Liver (tissue), 10 donors: ENCODE measurements at places on chromosomes 6 and 20. TPM values are rescaled to one million over a fixed set of nuclear protein-coding genes. Genes with fewer than 3 reads are reported as not detected.

AK9 gene
- total RNA-seq, result 5.0 TPM

PREX1 gene
- total RNA-seq, result 18.0 TPM

UBE2V1 gene
- total RNA-seq, result 29.7 TPM

EPB41L1 gene
- total RNA-seq, result 5.2 TPM

RSPH9 gene
- under 0.01 TPM for total RNA-seq

EFHC1 gene
- total RNA-seq, result 3.7 TPM

NFS1 gene
- total RNA-seq, result 51.9 TPM

RRAGD gene
- total RNA-seq, result 4.7 TPM

NOX3 gene
- total RNA-seq, result not detected

TRIM15 gene
- 2.2 TPM for total RNA-seq

HMGN4 gene
- 10.2 TPM for total RNA-seq

ARG1 gene
- 238 TPM for total RNA-seq

- no peak for DNase-seq
Measured at GRCh38 chr6:52498538-52499017, 78.3 kb downstream of the TRAM2 start.

DNA sequence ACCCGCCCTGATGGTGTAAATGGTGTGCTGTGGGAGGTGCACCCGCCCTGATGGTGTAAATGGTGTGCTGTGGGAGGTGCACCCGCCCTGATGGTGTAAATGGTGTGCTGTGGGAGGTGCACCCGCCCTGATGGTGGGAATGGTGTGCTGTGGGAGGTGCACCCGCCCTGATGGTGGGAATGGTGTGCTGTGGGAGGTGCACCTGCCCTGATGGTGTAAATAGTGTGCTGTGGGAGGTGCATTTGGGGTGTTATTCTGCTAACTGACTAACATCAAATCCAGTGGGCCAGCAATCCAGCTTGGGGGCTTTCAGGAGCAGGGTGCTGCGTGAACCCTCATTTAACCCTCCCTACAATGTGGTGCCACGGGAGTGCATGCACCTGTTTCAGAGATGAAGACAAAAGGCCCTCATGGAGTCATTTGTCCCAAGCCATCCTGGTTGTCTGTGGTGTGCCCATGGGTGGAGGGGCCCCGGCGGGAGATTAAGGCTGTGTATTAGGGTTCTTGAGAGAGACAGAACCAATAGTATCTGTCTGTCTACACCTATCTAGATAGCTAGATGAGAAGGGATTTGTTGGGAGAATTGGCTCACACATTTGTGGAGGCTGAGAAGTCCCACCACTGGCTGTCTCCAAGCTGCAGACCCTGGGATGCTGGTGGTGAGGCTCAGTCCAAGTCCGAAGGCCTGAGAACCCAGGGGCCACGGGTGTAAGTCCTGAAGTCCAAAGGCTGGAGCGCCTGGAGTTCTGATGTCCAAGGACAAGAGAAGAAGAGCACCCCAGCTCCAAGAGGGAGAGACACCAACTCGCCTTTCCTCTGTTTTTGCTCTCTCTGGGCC lies 39.2 kb downstream of the TMEM242 start:
- DNase-seq, result no peak

- DNase-seq, result no peak
Measured at GRCh38 chr20:57964011-57964862, 254.4 kb upstream of the PMEPA1 start.

GRCh38 chr20:53767206-53767930 lies 173.7 kb upstream of the ZNF217 start:
- DNase-seq, result no peak

GRCh38 chr6:111651185-111652034 lies 45.7 kb upstream of the TRAF3IP2 start:
- DNase-seq, result no peak

GRCh38 chr20:4519534-4519933 lies 202.2 kb upstream of the PRND start:
- DNase-seq, result no peak

- DNase-seq, result no peak
Measured at GRCh38 chr20:58169450-58169849, 59.0 kb downstream of the ANKRD60 start.

DNA sequence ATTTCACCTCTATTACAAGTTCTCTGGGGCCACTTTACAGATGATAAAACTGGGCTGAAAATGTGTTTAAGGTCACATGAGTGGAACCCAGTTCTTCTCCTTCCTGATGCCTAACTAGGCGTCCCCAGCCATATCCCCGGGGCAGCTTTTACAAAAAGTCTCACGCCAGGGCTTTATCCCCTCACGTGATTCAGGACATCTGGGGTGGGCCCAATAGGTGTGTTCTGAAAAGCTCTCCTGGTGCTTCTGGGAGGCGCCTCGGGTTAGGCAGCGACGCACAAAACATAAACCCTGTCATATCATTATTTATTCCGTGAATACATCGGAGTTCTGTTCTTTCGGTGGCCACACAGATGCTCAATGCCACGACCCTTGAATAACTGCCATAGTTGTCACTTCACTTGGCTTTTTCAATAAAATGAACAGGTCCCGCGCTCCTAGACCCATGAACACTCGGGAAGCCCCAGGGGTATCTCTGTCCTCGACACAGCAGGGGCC lies 32.1 kb downstream of the SF3B5 start:
- DNase-seq, result no peak

- no peak for DNase-seq
Measured at GRCh38 chr20:40422656-40423055, 266.4 kb downstream of the MAFB start.

DNA sequence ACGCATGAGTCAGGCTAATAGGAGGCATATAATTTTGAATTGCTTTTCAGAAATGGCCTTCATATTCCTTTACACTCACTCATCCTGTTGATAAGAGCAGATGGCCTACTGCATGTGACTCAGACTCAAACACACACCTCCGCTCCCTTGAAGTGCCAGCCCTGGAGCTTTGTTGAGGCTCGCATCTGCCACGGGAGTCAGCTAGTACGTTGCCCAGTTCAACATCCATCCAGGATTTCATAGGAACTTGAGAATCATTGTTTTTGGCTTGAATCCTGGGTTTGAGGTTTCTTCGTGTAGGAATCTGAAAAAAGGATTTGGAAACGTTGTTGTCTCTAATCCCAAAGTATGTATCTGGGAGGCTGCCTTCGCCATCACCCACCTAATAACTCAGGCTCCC lies 87.4 kb upstream of the JAG1 start:
- DNase-seq, result no peak

- DNase-seq, result no peak
Measured at GRCh38 chr6:98272060-98272459, 562.3 kb upstream of the POU3F2 start.

- DNase-seq, result no peak
Measured at GRCh38 chr6:43923376-43924221, 153.6 kb downstream of the VEGFA start.

DNA sequence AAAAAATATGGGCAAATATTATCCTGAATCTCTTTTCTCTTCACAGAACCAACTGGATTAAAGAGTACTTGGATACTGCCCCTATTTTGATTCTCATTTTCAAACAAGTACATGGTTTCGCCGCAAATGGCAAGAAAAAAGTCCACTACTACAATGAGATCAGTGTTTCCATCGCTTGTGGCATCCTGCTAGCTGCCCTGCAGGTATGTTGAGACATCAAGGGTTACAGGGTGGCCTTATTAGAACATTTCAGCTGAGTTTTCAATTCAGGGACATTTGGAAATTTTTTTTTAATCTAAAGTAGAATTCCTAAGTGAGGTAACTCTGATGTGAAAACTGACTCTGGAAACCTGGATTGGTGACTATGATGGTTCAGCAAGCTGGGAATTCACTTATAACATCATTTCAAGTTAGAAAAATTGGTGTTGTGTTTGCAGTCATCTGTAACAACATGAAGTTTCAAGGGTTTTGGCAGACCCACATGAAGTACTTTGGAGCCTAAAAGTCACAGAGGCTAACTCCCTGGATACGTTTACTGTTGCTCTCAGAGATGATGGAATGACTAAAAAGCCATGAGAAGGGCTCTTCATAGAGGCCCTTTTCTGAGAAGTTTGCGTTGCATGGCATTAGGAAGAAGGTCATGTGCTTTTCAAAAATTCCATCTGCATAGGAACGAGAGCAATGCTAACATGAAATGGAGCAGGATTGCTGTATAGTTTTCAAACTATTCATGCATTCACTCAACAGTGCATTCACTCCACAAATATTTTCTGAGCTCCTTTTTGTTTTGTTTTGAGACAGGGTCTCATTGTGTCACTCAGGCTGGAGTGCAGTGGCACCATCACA lies 25.5 kb downstream of the IYD start:
- DNase-seq, result no peak

DNA sequence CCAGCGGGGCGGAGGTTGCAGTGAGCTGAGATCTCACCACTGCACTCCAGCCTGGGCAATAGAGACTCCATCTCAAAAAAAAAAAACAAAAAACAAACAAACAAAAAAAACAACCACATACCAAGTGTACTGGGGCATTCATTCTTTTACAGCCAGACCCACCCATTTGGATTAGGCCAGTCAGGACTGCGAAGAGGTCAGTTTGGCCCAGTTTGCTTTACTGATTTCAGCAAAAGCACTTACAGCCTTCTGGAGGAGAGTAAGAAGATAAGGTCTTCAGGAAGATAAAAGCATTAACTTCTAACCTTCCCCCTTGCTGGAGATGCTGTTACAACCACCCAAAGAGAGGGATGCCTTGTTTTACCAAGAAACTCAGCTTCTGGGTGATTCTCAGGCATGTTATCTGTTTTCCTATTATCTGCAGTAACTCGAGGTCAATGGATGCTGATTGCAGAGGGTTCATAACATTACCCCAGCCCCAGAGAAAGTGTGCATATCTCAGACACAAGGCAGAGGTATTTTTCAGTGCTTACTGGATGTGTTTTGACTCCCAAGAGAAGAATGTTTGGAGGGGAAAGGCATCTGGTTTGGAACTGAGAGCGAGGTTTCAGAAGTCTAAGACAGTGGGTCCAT lies 118.9 kb downstream of the RIN2 start:
- no peak for DNase-seq

- no peak for DNase-seq
Measured at GRCh38 chr20:25015986-25016385, 23.4 kb upstream of the APMAP start.

DNA sequence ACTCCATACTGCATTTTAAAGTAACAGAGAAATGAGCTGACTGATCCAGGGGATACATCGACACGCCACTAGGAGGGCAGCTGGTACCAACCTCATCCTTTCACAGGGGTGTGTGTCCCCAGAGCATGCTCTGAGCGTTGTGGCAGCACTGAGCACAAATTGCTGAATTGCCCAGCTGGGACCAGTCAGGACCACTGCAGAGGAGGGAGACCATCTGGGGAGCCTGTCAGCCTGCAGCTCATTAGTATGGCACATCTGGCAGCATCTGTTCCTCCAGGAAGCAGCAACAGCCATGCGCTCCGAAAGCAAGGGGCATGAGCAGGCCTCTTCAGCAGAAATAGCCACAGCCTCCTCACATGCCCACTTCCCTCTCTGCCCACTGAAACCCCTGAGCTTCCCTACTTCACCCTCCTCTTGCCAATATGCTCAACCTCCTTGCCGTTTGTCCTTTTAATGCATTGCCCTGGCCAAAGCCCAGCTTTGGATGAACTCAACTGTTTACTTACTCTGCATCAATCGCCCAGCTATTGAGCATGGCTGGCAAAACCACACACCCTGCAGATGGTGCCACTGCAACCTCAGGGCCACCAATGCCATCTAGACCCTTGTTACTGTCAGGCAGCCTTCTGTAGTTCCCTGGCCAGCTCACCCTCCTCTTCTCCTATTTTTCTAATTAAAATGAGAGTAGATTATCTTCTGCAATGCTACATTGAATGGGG lies 77.6 kb upstream of the NEDD9 start:
- DNase-seq, result no peak

DNA sequence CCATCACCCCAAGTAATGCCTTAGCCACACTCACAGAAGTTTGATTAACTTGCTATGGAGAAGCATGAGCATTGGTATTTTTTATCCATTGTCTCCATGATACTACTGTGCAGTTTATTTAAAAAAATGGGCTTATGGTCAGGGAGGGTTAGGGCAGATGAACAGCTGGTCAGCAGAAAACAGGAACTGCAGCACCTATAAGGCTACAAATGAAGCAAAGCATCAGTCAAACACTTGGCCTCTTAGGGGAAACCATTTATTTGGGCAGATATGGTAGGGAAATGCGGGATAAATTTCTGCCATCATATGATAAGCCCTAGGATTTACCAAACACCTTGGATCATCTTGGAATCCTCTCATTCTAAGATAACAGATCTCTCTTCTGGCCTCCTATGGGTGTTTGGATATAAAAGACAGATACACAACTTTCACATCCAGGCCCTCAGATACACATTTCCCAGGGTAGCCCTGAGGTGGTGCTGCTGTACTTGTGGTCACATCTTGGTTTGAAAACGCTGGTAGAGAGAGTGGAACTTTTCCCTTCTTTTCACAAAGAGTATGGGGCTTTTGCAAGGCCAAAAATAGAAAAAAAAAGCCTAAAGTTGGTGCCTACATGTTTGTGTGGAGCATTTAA lies 42.8 kb upstream of the AHI1 start:
- no peak for DNase-seq

- DNase-seq, result no peak
Measured at GRCh38 chr20:48703511-48704219, 124.1 kb downstream of the PREX1 start.

DNA sequence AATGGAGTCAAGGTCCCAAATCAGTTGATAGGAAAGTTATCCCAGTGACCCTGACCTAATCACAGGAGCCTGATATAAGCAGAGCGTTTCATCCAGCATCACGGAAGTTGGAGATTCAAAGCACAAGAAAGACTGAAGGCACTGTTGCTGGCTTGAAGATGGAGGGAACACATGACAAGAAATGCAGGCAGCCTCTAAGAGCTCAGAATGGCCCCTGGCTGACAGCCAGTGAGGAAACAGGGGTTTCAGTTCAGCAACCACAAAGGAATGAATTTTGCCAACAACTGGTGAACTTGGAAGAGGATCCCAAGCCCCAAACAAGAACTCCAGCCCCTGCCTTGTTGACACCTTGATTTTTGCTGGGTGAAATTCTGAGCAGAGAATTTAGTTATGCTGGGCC lies 778.5 kb downstream of the MAFB start:
- DNase-seq, result no peak

DNA sequence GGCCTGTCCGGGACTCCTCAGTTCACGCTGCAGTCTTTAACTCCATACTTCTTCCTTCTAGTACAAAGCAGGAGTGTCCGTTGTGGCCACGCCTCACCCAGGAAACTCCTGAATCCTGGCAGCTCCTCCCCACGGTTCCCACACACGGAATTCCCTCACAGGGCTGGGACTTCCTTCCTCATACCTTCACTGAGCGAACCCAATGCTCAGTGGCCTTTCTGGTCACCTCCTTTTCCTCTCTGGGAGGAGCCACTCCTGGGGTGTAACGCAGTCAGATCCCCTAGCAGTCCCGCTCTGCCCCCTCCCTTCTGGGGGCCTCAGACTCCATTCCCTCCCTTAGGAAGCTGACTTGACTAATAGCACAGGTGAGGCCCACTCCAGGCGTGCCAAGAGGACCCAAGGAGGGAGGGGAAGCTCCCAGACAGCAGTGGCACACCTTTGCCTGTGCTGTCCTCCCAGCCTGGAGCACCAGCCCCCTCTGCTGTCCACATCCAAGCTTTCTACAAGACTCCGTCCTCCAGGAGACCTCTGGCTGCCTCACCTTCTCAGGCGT lies at the start of gene SLC52A3:
Gene SLC52A3, minus strand, starts transcription at position 75 of the 553 bp plus-strand sequence. CDS start 2,726 bp downstream, outside the sequence.
- DNase-seq, result no peak

GRCh38 chr6:135176464-135176863 lies 4.6 kb upstream of the MYB start:
- no peak for DNase-seq

GRCh38 chr20:13265941-13266340 lies 44.9 kb downstream of the ISM1 start:
- DNase-seq, result no peak

GRCh38 chr6:51616243-51616642 lies 471.2 kb downstream of the PKHD1 start:
- no peak for DNase-seq

GRCh38 chr20:54468082-54468481 lies 7.3 kb upstream of the DOK5 start:
- no peak for DNase-seq
